ENCODE measurements at places on chromosomes 2 and 18.
A peak's percentile ranks its signal among the peaks of the same experiment; 100 is the strongest.

GRCh38 chr2:57205241-57205640 is 841.4 kb upstream of the VRK2 start:
- DNase-seq, result no peak

GRCh38 chr2:30217644-30218337 is 13.5 kb upstream of the LBH start:
- DNase-seq, result no peak

DNA sequence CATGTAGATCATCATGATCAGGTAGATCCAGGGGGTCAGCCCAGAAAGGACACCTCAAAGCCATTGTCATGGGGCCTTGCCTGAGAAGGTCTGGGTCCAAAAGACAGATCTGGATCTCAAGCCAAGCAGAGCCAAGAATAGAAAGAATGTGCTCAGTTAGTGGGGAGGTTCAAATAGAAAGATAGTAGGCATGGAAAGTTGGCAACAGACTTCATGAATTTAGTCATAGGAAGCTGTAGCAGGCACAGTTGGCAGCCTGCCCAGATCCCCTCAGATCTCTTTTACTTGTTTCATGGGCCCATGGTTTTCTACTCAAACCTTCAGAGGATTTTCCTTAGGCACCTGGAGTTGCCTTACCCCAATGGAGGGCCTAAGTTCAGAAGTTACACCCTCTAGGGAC is 767.0 kb downstream of the SLC4A3 start:
- DNase-seq, result peak; percentile 77

GRCh38 chr2:150700666-150701580 is 213.5 kb upstream of the RND3 start:
- no peak for DNase-seq

GRCh38 chr18:58476516-58477256 is 152.2 kb downstream of the ALPK2 start:
- no peak for DNase-seq

DNA sequence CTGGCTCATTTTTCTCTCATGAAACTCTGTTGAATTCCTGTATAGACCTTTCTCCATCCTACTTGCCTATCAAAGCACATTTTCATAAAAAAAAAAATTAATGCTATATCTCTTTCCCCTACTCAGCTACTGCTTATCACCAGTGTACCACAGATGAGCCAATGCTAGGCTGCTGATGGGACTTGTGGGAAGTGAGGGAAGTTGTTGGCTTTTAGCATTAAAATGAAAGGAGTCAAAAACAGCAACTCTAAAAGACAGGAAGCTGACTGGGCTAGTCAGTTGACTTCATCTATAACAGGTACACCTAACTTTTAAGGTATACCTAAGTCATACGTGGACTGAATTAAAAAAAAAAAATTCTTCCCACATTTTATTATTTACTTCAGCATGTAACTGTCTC is 102.1 kb downstream of the FAM117B start:
- no peak for DNase-seq

GRCh38 chr2:197498235-197498936 is 1.3 kb downstream of the HSPD1 start:
- DNase-seq, result no peak

GRCh38 chr18:30106356-30106755 is 936.2 kb downstream of the DSC3 start:
- DNase-seq, result peak; percentile 76

DNA sequence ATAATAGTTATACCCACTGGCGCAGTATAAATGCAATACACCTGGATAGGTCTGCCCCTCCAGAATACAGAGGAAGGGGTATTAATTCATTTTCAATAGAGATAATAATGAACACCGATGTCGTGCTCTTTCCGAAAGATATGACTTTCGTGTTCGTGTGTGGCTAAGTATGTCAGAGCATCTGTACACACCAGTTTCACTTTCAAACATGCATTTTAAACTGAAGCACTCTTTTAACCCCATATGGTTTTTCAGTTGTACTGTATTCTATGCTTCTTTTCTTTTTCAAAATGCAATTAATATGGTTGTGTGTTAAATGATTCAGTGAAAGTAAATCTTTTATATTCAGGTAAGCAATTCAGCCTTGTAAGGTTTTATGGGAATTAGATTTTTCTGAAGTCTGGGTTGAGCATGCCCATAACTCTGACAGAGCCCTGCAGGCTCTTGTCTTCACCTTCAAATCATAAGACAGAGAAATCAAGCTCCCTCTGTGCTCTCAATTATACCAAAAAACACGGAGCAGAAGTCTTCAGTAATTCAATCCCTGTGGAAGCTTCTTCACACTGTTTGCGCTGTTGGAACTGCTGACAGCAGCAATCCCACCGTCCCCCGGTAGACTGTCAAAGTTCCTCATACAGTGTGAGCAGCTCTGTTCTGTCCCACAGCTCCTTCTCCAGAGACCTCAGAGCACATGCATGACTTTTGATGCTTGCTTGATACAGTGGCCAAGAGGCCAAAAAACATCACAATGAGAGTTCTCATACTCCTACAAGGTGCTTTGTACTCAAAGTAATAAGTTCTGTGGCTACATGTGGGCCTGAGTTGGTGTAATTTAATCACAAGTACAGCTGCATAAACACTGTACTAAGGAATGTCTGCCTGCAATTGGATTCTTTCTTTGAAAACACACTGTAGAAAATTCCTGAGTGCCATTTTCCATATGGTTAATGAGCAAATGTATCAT is 186.8 kb downstream of the ZNF521 start:
- peak; percentile 6 for DNase-seq

DNA sequence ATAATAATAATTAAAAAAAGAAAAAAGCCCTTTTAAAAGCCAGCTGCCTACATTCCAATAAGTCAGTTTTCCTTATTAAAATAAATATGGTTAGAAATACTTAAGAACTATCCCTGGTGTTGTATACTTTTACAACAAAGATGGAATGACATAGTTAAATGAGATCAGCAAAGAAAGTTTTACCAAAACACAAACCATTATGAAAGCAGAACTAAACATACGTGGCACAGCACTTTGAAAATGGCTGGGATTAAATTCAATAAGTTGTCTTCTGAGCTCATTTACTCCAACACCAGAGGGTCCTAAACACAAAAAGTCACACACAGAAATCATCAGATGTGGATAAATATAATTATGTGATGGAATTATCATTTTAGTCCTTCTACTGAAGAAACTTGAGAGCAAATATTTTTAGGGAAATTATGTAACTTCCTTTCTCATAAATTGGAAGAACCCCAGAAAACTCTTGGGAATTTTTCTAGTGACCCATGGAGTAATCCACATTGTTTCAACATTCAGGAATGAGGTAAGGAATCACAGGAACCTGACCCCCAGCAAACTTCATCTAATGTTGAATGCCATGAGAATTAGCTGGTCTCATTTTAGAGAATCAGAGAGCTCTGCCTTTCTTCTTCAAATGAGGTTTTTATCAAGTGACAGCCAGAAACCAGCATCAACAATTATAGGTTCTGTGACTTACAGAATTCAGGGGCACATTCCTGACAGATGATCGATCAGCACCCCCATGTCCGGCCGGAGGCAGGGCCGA is 11.5 kb upstream of the TMEM237 start:
- DNase-seq, result peak; percentile 95

DNA sequence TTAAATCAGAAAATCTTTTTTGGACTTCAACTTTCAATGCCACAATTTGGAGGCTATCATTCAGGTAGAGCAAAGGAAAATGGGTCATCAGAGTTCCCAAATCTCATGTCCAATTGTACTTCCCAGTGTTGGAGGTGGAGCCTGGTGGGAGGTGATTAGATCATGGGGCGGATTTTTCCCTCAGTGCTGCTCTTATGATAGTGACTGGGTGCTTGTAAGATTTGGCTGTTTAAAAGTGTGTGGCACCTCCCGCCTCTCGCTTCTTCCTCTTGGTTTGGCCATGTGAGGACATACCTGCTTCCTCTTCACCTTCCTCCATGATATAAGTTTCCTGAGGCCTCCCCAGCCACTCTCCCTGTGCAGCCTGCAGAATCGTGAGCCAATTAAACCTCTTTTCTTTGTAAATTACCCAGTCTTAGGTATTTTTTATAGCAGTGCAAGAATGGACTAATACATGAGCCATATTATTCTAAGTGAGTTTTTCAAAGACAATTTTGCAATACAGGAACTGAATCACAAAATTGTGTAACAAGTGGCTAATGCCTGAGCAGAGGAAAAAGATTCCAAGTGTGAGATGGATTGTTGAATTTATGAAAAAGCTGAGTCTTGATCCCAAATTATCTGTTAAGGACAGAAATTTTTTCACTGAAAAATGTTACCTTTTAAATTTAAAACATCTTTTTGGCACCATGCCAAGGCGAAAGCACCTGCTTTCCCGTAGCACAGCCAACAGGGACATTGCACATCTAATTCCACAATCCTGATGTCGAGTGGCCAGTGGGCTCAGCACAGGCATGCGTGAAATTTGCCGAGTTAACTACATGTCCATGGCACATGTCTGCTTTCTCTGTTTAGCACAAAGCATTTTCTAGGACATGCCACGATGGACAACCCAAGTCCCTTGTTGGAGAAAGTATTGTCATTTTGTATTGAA is 150.9 kb downstream of the COL6A3 start:
- peak; percentile 76 for DNase-seq

- DNase-seq, result peak; percentile 63
These were observed 92.4 kb upstream of the ZFP36L2 start for GRCh38 chr2:43318791-43319190.
